ENCODE measurements at places on chromosomes 3 and 15. TPM values are rescaled to one million over a fixed set of nuclear protein-coding genes. Genes with fewer than 3 reads are reported as not detected.

GRCh38 chr3:59391131-59391530, 341.3 kb upstream of the CFAP20DC start:
- DNase-seq, result no peak

DNA sequence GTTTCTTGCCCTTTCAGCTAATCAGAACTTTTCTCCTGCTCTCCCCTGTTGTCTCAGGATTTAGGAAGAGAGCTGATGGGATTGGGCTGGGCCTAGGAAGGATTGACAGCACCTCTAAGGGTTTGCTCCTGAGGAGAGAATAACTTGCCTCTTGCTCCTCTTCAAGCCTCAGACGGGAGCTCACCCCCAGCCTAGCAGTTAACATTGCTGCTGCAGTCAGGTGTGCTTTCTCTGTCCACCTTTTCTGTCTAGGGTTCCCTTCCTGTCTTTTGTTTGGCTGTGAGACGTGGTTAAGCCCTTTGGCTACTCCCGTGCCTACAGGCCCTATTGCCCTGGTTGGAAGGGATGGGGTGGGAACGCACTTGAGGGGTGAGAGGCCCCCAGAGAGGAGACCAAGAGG, 20.1 kb downstream of the TMEM108 start:
- no peak for DNase-seq

DNA sequence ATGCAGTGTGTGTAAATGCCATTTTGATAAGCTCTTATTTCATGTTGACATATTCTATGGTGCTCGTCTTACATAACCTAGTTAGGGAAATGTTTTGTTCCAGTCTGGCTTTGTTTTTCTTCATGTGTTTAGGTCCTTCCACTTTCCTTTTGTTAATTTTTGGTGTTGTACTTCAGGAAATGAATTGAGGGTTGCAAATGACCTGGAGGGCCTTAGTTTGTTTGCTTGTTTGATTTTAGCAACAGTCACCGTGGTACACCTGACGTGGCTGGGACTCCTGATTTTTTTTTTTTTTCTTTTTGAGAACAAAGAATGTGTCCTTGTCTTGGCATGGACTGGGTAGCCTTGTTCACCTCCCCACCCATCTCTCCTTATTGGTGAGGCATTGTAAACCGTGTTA, 114.8 kb downstream of the IGF1R start:
- DNase-seq, result no peak

DNA sequence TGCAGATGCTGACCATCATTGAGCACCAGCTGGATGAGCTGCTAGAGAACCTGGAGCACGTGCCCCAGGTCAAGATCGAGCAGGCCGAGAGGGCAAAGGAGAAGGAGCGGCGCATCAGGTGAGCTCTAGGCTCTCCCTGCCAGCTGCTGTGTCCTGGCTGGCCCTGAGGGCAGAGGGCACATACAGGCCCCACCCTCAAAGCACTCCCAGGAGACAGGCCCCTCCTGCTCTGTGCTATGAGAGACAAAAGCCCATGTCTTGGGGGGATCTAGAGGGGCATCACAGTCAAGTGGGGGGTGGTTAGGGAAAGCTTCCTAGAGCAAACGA, 39.5 kb downstream of the CFAP100 start:
- DNase-seq, result no peak

DNA sequence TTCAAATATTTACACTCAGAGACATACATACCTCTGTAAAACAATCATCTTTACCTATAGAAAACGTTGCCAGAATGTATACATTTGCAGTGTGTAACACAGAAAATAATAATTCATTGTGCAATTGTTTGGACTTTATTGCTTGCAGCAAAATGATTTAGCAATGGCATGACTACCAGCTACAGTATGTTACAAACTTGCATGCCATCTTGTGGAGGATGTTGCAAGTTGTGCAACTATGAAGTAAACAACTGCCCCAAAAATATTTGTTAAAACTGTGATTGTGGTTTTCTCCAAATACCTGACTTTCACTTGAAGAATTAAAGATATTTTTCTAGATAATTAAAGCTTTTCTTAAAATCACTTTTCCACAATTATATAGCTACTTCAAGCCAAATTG, 27.1 kb upstream of the C3orf49 start:
- no peak for DNase-seq

DNA sequence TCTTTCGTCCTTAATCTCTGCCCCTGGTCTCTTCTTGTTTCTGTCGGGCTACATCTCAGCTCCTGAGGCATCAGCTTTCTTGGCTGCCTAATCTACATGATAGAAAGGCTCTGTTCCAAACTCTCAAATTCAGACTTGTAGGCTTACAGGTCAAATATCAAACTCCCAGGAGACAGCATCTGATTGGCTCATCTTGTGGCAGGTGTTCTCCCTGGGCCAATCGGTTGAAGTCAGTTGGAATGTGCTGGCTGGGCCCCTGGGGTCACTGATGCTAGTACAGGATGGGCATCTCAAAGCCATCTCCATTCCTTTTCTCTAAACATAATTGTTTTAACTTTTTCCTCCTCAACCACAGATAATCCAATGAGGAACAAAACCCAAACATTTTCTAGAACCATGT, 198.7 kb downstream of the CNTN3 start:
- DNase-seq, result no peak

DNA sequence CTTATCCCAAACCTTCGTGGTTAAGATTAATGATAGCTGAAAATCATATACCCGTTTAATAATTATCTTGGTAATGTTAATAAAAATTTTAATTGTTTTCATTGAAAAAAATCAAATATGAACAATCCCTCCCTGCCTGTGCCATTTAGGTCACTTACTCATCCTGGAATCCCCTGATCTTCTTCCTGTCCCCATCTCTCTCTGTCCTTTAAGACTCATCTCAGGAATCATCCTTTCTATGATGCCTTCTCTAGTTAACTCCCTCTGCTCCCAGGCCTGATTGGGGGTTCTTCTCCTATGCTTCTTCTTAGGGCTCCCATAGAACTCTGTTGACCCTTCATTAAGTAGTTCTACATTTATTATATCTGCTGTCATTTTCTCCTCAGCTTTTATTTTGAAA, 91.6 kb downstream of the MBNL1 start:
- DNase-seq, result no peak

DNA sequence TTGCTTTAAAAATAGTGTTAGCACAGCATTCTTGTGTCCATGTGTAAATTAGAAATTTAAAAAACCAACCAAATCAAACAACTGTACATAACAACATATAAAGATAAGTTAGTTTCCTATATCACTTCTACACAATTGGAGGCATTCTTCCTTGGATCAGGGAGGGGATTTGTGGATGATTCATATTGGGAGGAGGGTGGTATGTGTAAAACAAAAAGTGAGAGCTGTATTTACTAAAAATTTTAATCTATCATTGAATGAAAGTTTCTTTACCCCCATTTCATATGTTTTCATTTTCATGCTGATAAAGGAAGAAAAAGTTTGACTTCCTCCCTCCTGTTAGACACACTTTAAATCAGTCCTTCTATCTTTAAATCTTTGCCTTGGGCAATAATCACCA, 325.0 kb downstream of the SATB1 start:
- no peak for DNase-seq

DNA sequence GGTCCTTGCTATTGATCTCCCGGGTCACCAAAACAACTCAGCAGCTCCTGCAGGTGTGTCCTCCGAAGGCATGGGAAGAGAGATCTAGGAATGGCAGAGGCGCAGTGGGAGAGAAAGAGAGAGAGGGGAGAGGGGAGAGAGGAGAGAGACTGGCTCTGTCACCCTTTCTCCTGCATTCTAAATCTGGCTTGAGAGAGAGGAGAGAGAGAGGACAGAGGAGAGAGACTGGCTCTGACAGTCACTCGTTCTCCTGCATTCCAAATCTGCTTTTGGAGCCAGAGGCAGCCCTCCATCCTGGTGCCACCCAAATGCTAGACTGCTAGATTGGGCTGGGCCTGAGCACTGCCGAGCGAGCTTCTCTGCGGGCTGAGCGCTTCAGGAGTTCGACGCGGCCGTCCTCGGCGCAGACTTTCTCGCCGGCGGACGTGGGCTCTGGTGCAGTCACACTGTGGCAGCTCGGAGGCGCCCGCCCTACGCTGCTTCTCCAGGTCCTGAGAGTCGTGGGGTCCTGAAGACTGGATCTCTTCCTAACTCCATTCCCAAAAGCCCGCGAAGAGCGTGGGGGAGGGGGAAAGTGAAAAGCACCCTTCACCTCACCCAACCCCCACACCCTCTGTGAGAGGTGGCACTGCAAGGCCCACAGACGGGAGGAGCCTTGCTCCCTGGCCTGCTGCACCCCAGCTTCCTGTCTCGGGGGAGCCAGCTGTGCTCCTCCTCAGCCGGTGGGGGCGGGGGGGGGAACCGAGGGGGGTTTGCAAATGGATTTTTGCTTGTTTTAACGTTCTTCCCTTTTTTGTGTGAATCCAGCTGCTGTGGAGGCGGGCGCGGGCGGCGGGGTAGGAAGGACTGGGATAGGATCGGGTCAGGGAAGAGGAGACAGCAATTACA, 222.3 kb downstream of the MEIS2 start:
- DNase-seq, result no peak

GRCh38 chr3:43559961-43560360, 61.9 kb downstream of the ANO10 start:
- DNase-seq, result no peak

- DNase-seq, result no peak
These were observed 47.4 kb upstream of the MKRN3 start for GRCh38 chr15:23518104-23518503.

DNA sequence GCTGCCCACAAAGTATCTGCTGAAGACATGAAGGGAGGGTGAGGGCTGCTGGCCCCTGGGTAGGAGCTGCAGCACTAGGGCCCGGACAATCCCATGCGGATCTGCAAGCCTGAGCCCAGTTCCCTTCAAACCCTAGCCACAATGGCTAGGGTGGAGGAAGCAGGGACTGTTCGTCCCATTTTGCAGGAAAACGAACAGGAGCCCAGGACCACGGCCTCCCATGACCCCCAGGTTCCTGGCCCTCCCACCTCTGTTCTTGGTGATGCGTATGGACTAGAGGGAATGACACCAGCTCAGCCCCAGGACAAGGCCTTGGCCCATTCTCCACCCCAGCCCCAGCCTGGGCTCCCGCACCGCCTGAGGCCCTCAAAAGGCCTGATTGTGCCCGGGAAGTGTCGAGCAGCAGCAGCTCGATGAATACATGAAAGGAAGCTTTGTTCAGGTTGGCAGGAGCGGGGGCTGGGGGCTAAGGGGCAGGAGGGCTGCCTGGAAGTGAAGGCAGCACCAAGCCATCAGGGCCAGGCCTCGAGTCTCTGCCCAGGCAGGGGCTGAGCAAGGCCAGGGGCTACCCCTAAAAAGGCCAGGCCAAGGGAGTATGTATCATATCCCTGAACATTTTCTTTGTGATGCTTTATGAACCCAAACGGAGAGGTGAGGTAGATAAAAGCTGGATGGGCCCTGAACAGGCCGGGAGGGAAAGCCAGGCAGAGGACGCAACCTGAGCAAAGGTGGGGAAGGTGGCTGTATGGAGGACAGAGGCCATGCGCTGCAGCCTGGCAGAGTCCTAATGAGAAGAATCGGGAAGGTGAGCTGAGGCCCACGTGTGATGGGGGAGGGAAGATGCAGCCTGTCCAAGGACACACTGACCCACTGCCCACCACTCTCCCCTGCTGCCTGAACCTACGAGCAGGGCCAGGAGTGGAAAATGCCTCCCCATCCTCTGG, 12.2 kb downstream of the SEMA7A start:
- DNase-seq, result no peak

DNA sequence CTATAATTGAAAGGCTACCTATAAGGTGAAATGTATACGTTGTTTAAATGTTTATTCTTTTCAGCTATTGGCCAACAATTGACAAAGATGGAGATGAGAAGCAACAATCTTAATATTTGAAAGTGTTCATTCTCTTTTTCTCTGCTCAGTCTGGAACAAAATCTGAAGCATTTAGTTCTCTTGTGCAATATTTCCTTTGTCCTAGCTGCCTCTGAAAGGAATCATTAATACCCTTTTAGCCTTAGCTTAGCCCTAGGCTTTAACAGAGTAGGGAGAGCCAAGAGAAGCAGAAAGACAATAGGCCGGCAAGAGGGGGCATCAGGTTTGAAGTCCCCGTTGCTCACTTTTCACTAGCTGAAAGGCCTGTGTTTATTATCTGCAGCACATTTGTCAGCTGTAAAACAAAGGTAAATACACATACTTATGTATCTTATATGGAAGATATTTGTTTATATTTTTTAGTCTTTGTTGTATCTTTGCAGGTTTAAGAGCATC, 422.5 kb upstream of the SEMA6D start:
- no peak for DNase-seq

DNA sequence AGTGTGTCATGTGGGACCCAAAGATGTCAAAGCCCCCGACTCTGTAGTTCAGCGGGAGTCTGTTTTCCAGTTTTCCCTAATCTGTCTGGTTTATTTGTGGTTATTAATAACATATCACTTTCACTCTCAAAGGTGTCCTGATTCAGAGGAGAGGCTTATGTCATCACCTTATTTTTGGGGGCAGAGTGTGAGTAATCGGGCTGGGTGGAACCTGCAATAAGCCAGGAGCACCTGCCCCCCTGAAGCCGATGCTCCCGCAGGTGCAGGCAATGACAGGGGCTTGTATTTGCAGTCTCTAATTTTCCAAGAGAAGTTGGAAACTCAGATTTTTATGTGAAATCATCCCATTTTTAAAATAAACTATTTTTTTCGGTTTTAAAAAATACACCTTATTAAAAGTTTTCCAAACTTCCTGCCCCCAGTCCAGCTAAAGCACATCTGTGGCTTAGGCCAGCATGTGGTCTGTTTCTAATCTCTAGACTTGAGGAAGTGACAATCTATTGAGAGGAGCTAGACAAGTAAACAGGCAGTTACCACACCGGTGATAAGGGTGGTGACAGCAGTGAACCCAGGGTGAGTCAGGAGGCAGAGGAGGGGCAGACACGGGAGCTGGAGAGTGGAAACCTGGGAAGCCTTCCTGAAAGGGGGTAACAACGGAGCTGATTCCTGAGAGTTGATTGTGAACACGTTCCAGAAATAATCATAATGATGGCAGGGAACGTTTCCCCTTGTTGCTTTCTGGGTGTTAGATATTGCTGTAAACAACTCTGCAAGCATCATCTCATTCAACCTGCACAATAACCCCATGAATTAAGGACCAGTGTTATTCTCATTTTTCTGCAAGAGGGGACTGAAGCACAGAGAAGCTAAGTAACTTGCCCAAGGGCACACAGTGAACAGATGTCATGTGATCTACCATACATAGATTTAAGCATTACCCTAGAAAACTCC, 37.2 kb downstream of the BHLHE40 start:
- DNase-seq, result peak; percentile 62

DNA sequence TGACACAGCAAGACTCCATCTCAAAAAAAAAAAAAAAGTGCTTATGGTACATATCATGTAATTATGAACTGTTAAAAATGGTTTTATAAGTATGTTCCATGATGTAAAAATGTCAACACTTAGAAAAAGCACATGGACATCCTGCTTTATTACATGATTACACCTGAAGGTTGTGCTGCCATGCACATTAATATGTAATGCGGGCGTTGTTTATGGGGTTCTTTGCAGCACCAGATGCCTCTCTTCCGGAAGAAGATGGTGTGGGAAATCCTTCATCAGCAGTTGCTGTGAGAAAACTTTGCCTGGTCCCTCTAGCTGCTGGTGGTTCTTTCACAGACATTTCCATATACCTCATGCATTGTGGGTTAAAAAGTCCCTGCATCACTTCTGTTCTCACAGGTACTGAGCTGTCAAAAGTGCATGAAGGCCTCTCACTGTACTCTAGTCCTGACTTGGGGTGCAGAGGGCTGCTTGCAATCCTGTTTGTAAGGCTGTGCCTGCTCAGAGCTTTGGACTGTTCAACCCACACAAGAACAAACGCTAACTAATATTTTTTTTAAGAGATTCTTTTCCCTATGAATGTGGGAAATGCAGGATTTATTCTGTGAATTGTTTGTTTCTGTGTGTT, 43.6 kb downstream of the SENP2 start:
- DNase-seq, result no peak

Gene GPR62
- not detected for total RNA-seq

Gene STRA6
- total RNA-seq, result not detected

Gene CPNE9
- total RNA-seq, result 0.16 TPM

Gene CPLX3
- not detected for total RNA-seq

Gene PLA2G4D
- not detected for total RNA-seq

Gene FXR1
- 135 TPM for total RNA-seq

All from CD8-positive, alpha-beta memory T cell (primary cell).